ENCODE measurements at places on chromosomes 1 and 21.

GRCh38 chr1:236844499-236845271, 49.6 kb downstream of the MTR start:
- no peak for DNase-seq

DNA sequence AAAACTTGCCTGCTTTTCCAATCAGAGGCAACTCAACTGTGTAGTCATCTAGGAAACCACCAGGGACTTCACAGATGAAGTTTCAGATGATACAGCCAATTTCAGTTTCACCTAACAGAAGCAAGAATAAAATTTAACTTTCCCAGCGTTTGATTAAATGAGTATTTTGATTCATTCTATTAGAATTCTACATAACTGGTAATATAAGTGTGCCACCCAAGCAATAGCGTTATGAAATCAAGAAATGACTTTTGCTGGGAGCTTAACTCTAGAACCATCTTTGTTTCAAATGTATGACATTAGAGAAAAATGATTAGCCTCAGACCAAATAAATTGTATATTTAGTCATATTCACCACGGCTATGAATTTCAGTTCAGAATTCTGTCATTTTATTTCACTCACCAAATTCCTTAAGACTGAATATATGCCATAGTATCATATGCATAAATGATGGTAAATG, 239.3 kb downstream of the NRIP1 start:
- no peak for DNase-seq

GRCh38 chr1:218164111-218164929, 120.8 kb upstream of the RRP15 start:
- DNase-seq = peak; percentile 86

DNA sequence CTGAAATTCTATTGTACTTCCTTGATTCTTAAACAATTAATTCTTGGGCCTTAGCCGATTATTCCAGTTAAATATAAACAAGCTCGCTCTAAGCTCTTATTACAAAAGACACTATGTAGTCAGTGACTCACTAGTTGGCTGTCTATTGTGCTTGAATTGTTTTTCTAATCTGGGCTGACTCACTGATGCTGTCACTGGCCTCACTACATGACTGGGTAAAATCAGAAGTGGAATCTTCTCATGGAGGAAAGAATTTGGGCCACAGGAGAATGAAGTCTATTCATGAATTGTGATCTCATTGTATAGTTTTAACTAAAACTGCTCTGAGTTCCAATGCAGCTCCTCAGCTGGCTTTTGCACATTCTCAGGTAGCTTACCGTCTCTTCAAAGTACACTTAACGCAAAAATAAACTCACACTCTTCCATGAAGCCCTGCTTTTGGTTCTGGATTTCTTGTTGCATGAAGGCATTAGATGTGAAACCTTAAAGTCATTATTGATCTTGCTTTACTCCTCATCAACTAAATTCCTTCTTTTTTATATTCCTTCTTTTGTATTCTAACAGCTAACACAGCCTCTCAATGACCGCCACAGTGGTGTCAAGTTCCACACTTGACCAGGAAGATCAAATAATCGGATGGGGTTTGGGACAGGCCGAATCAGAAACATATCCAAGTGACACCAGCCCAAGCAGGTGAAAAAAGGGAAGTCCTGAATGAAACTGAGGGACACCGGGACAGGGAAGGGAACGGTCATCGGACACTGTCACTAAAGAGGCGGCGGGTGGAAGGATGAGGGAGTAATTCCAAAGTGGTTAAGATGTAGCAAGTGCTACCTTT, 80.9 kb upstream of the LBR start:
- peak; percentile 79 for DNase-seq

DNA sequence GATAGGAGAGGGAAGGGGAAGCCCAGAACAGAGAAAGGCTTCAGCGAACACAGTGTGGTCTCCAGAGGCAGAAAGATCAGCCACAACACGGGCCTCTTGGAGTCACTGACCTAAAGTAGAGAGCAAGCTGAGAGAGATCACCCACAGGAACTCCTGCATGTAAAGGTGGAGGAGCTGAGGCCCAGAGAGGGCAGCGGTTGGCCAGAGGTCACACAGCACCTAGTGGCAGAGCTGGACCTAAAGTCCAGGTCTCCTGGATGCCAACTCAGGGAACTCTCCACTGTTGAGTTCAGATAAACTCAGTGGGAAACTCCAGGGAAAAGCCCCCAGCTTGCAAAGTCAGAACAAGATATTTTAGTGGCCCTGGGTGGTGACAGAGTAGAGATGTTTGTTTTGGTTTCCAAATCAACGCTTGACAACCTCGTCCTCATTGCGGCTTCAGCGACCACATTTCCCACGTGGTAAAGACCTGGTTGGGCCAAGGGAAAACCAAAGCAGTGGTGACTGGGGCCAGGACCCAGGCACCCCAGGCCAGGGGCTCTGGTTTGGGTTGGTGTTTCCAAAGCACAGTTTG, 4.6 kb downstream of the IFFO2 start:
- no peak for DNase-seq

DNA sequence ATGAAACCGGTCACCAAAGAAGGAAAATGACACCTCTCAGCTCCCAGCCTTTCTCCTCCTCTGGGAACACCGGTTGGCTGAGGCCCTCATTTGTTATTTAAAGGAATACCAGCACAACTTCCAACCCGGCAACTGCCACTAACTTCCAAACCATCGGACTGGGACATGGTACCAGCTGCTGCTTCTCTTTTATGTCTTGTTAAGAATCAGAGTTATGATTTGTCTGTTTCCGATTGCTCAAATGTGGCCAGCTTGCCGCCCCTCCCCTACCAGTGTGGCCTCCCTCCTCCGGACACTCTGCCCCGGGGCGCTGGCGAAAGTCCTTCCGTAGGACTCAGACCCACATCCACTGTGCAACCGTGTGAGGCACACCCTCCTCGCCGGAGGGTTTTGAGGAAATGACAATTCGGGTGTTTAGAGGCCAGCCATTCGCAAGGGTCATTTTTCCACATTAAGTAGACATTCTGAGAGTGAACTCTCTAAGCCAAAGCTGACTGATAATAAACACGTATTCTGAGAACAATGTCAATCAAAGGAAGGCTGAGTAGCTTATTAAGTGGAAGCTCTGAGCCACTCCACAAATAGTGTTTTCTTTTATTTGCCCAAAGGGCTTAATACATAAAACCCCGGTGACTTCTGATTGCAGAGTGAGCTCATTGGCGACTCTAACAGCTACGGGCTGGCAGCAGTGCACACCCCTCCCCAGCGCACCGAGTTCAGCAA, 5.5 kb downstream of the RIPK4 start:
- DNase-seq = peak; percentile 74

DNA sequence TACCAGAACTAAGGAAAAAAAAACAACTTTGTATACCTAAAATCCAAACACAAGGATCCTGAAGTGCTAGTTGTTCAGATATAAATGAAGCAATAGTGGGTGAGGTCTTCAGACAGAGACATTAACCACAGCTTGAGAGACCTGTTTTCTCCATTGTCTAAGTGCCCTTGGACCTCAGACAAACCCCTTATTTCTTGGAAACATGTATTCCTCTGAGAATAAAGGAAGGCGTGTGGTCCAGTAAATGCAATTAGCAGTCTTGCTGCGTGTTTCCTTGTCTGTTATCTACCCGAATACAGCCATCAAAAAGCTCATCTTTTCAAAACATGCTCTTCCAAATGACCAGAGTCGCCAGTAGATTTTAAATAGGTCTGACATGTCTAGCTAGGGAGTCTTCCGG, 291.1 kb upstream of the NFIA start:
- no peak for DNase-seq

DNA sequence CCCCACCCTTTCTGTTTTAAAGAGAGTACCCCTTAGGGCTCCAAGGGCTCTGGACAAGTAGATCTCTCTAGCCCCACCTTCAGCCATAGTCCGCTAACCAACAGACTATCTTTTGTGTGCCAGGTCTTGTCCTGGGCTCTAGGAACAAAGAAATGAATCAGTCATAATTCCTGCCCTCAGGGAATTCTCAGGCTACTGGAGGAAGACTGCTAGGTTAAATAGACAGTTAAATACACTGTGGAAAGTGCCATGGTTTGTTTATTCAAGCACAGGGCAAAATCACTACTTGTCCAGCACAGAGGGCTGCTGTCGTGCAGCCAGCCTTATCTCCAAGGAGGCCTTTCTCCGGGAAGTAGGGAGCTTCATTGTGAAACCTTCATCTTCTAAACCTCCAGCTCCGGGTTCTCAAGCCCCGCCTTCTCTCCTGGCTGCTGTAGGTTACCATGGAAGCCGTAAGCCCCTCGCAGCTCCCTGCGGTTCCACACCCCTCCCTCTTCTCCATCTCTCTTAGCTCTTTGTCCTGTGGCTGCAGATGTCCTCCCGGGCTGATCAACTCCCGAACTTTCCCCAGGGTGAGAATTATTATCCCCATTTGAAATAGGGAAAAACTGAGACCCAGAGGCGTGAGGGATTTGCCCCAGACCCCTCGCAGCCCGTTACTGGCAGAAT, 29.8 kb downstream of the SHISAL2A start:
- DNase-seq = peak; percentile 95

DNA sequence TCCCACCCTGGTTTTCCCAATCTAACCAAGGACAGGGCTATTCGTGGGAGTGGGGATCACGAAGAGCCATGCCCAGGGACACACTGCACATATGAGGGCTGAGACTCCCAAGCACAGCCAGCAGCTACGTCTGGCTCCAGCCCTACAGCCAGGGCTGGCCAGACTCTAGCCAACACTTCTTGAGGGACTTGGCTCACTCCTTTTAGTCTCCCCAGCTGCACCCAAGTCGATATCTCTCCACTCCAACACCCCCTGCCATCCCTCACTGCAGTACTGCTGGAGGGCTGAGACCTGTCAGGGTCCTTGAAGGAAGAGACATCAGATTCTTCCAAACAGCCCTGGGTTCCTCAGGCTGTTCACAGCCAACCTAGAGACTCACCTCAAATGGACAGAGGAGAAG, 62.6 kb downstream of the CD46 start:
- DNase-seq = no peak

DNA sequence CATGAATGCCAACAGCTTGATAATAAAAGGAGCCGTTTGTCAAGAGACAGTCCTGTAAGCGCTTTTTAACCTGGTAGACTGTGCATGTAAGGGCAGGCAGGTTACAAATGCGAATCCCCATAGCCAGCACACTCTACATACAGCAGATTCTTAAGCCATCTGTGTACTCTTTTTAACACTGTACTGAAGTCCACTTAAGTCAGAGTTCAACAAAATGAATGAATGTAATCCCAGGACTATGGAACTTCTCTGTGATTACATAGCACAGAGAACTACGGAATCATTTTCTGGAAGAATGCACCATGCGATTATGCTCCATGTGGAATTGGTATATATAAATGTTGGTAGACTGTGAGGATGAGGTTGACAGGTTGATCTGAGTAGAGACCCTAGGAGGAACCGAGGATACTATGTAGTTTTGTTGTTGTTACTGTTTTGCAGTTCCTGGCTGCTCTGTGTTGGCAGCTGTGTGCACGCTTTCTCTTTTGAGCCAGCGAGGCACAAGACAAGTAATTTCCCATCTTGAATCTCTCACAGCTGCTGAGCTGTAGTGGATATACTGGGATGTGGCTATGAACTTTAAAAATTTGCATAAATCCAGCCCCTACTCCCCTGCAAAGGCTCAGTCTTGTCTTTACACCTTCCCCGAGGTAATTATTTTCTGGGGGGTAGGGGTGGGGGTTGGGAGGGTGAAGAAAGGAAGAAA, 21.9 kb downstream of the LRRC8D start:
- peak; percentile 59 for DNase-seq

- DNase-seq = peak; percentile 90
Measured at GRCh38 chr1:15246960-15247614, at the start of gene FHAD1. Gene FHAD1 (plus strand): TSS chr1:15247223. CDS start chr1:15251785, 4,562 bp downstream.

GRCh38 chr1:22540337-22540736, 23.0 kb upstream of the EPHA8 start:
- peak; percentile 24 for DNase-seq

GRCh38 chr1:36609241-36610027, 126.7 kb upstream of the CSF3R start:
- DNase-seq = peak; percentile 83
